ENCODE measurements at places on chromosomes 16 and 17.

- no peak for DNase-seq
Observed at GRCh38 chr17:78763561-78763960, 18.5 kb downstream of the CYTH1 start.

GRCh38 chr17:21689604-21690003 lies 2.7 kb upstream of the KCNJ18 start:
- no peak for DNase-seq

- no peak for DNase-seq
Observed at GRCh38 chr17:56373981-56374833, 219.3 kb upstream of the NOG start.

- DNase-seq: no peak
Observed at GRCh38 chr17:48612854-48613691, 2.0 kb downstream of the HOXB8 start.

DNA sequence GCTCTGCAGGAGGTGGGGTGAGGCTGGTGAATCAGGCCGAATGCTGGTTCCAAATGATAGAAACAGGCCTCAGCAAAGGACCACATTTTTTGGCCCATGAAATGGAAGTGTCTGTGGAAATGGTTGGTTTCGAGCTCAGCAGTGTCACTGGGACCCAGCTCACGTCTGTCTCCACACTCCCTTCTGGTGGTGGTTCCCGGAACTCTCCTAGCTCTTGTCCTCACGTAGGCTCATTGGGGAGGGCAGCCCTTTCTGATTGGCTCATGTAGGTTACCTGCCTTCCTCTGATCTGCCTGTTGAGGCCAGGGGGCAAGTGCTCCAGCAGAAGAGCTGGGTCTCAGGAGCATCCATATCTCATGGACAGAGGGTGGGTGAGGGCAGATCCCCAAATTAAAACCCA lies 4.0 kb downstream of the ALG1 start:
- DNase-seq: no peak

DNA sequence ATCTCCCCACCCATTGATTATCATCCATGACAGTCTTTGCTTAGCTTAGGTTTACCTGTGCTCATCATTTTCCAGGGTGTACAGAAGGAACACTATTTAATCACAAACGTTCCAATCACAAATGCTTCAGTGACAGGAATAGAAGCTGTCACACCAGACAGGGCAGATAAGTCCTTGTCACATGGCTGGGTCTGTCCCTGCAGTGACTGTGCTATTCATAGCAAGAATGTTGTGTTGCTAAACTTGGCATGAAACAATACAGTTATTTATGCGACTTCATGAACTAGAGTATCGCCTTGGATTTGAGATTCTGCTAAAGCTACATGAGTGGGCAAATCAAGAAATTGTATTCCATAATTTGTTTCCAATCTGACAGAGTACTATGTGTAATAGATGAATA lies 108.4 kb downstream of the CDH13 start:
- DNase-seq: no peak

Measured in left renal pelvis (tissue), 4 donors.